NCI-H2107 (cell line): ENCODE measurements at places on chromosomes 2 and 18.

DNA sequence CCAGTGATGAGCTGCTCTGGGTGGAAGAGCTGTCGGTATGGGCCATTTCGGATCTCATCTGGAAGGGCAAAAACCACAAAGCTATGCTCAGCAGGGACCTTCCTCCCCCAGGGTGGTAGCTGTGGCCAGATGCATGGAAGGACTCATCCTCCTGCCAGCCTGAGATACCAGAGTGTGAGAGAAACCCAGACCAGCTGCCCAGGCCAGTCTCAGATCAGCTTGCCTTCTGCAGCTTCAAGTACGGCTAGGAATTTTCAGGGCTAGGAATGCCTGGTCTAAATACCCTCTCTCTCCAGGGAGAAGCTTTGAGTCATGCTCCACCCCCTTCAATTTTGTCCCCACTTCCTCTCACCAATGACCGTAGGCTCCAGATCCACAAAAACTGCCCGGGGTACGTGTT lies 1.4 kb upstream of the TUBA4B start:
- no peak for DNase-seq

DNA sequence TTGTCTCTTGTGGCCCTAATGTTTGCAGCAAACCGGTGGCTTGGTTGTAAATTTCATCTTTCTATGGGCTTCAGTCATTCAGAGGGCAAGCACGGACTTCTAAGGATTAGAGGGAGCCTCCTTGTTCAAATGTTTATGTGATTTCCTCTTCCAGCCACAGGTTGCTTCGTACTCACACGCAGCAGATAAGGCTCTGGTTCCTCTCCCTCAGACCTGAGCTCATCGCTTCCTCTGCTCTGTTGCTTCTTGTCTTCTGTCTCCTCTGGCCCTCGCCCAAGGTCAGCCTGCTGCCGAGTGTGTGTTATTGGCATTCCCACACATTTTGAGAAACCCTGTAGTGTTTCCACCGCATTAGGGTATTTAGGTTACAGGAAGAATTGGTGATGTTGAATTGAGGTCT lies 44.0 kb downstream of the MYL12B start:
- no peak for DNase-seq

- DNase-seq = peak; percentile 49
Measured at GRCh38 chr18:77851802-77852201, 602.2 kb downstream of the GALR1 start.

- no peak for DNase-seq
Measured at GRCh38 chr2:126786765-126787164, 111.9 kb upstream of the TEX51 start.
